ENCODE measurements at places on chromosomes 7 and 10.

DNA sequence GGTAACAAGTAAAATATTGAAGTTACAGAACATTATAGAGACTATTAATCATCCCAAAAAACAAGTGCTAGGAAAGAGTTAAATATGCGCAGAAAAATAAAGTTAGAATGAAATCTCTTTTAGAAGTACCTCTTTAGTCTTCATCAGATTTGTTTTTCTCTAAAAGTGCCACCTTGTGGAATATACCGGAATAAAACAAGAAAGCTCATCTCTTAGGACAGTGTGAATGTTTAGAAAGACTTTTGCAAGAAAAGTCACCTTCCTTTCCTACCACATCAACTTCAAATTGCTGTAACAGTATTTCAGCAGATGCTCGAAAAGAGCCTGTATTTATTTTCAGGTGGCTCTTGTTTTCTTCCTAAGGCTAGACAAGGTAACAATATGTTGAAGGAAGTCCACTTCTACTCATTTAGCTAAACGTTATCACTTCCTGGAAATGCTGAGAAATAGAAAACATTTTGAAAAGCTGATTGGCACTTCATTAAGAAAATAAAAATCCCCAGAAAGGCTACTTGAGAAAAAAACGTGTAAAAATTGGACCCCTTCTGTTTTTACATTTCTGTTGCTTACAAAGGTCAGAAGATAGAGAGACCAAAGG lies 19.8 kb upstream of the FAM133B start:
- no peak overlapping the region for H3K4me3 ChIP-seq
- no peak for DNase-seq
- H3K36me3 ChIP-seq, result no peaks in the 10 kb centered on the region
- H3K4me1 ChIP-seq, result no peaks in the 10 kb centered on the region
- no peaks in the 10 kb centered on the region for H3K27me3 ChIP-seq

GRCh38 chr7:12765431-12766100 lies 78.1 kb downstream of the ARL4A start:
- no peaks in the 10 kb centered on the region for H3K27me3 ChIP-seq
- H3K4me1 ChIP-seq, result peaks cover 8% of the 10 kb centered on the region
- no peak for DNase-seq
- H3K36me3 ChIP-seq, result no peaks in the 10 kb centered on the region

DNA sequence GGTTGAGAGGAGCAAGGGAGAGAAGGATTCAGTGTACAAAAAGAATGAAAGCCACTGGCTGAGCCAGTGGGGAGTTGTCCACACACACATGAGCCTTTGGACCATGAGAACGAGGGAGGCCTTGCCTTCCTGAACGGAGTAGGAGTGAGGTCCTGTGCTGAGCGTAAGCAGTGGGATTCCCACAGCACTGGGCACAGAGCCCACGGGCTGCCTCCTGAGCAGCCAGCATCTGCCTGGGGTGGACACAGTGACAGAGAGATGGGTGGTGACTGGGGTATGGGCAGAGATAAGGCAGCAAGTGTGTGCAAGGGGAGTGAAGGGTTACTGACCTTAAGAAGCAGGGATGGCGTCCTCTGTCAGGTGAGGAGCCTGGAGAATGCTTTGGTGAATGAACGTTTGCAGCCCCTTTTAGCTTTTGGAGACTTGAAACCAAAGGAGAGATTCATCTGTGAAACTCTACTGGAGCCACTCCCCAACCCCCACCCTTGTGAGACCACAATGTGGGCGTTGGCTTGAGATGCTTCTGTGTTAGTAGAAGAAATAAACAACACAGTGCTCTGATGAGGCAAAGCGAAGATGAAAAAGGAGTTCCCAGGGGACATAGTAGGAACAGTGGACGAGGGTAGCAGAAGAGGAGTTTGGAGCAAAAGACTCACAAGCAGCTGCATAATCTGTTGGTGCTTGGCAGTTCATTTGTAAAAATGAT lies 56.5 kb downstream of the FIGNL1 start:
- no peak for DNase-seq

DNA sequence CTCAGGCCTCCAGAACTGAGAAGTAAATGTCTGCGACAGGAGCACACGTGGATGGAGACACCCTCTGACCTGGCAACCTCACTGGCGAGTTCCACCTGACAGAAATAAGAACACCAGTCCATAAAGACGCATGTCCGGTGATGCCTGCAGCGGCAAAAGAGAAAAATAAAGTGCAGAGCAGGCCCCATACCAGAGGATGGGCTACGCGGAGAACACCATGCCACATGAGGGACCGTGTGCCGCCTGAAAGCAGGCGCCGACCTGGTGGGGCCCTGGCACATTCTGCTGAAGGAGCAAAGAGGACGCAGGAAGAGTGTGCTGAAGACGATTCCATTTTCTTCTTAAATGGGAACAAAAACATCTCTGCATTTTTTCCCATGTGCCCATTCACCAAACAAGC lies 105.0 kb downstream of the VIPR2 start:
- DNase-seq, result no peak
- H3K36me3 ChIP-seq, result no peaks in the 10 kb centered on the region
- no peak overlapping the region for H3K27ac ChIP-seq

- no peak overlapping the region for H3K4me3 ChIP-seq
- peaks cover 18% of the 10 kb centered on the region for H3K4me1 ChIP-seq
- no peak for DNase-seq
- no peaks in the 10 kb centered on the region for H3K27me3 ChIP-seq
Observed at GRCh38 chr7:28889290-28889689, 68.8 kb downstream of the TRIL start.

DNA sequence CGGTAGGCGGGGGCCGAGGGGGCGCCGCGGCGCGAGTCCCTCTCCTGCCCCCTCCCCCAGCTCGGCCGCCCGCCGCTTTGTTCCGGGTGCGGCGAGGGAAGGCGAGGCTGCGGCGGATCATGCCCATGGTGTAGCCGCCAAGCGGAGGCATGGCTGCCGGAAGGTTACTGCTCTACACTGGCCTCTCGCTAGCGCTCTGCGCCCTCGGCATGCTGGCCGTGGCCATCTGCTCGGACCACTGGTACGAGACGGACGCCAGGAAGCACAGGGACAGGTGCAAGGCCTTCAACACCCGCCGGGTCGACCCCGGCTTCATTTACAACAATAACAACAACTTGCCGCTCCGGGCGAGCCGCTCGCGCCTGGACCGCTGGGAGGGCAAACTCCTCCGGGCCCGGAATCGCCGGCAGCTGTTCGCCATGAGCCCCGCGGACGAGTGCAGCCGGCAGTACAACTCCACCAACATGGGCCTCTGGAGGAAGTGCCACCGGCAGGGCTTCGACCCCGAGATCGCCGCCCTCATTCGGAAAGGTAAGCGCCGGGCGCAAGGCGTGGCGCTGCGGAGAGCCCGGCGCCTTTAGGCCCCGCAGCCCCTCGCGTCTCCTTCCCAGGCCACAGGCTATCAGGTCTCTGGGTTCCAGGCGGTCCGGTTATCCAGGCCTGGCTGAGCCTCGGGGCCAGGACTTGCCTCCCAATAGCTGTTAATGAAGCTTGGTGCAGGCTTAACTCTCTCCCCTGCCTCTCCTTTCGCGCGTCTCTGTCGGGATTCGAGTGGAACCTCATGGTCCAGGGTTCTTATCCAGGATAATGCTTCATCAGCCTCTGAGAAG lies 513 bp downstream of the TMEM178B start:
- peak; percentile 22 for DNase-seq
- no peaks in the 10 kb centered on the region for H3K36me3 ChIP-seq
- peaks cover 21% of the 10 kb centered on the region for H3K27me3 ChIP-seq
- H3K4me1 ChIP-seq, result peaks cover 8% of the 10 kb centered on the region
- H3K27ac ChIP-seq, result no peak overlapping the region
- peak overlapping the region; percentile 51 for H3K4me3 ChIP-seq

Measured in right lobe of liver (tissue), 6 donors.